ENCODE measurements at places on chromosomes 5 and 9. TPM values are rescaled to one million over a fixed set of nuclear protein-coding genes. Genes with fewer than 3 reads are reported as not detected.

Gene BSPRY
- 0.25 TPM for total RNA-seq

Gene OBP2B
- total RNA-seq = not detected

Gene SLC36A2
- not detected for total RNA-seq

Gene CYSRT1
- total RNA-seq = 0.25 TPM

Gene F2RL1
- total RNA-seq = 2.2 TPM

Gene SAXO1
- total RNA-seq = under 0.01 TPM

Gene RAB3C
- total RNA-seq = 33.9 TPM

Gene PPP3R2
- under 0.01 TPM for total RNA-seq

Gene PTGDS
- total RNA-seq = 103 TPM

Gene STK32A
- total RNA-seq = 2.7 TPM

Gene SPATA31D3
- not detected for total RNA-seq

Gene TCF7
- 0.98 TPM for total RNA-seq

Gene GDA
- 22.6 TPM for total RNA-seq

Gene SLIT3
- total RNA-seq = 3.0 TPM

Gene CDH10
- 53.4 TPM for total RNA-seq

Gene SLC26A2
- total RNA-seq = 14.3 TPM

Gene SCGB3A2
- not detected for total RNA-seq

Gene GPR151
- 0.25 TPM for total RNA-seq

Gene SPINK4
- not detected for total RNA-seq

Gene BTNL3
- total RNA-seq = not detected

Gene ENHO
- 27.8 TPM for total RNA-seq

Gene GCNT4
- total RNA-seq = 0.74 TPM

Gene CARTPT
- total RNA-seq = 0.74 TPM

Gene ZFP37
- 21.9 TPM for total RNA-seq

Gene PLK2
- 621 TPM for total RNA-seq

Gene LCN9
- total RNA-seq = not detected

Gene FIBCD1
- total RNA-seq = 0.74 TPM

Gene TXNDC8
- total RNA-seq = not detected

Gene CDX1
- total RNA-seq = not detected

Gene PLAC8L1
- total RNA-seq = 0.25 TPM

Gene EIF4E1B
- total RNA-seq = not detected

Gene NUTM2G
- total RNA-seq = not detected

Gene TEK
- 6.1 TPM for total RNA-seq

Gene SURF6
- total RNA-seq = 14.8 TPM

Gene SLC46A2
- not detected for total RNA-seq

Gene SNCAIP
- total RNA-seq = 41.1 TPM

Gene ANKRD20A1
- total RNA-seq = 2.0 TPM

Gene PCA3
- total RNA-seq = 0.49 TPM

Gene PDE6A
- total RNA-seq = not detected

Gene EQTN
- 1.2 TPM for total RNA-seq

Gene SLC34A1
- total RNA-seq = not detected

Gene SV2C
- 1.5 TPM for total RNA-seq

Gene PCDHGA7
- total RNA-seq = 8.1 TPM

Gene PTGES
- 2.0 TPM for total RNA-seq

Gene FXN
- total RNA-seq = 1.7 TPM

Gene SLC28A3
- not detected for total RNA-seq

Gene SLC25A2
- not detected for total RNA-seq

Gene NTRK2
- total RNA-seq = 151 TPM

Gene PFN3
- total RNA-seq = 0.74 TPM

Gene ZNF608
- 80.9 TPM for total RNA-seq

Gene LCN2
- total RNA-seq = 0.25 TPM

Gene ZBED3
- 3.2 TPM for total RNA-seq

Gene C5orf52
- not detected for total RNA-seq

Gene HIGD2A
- 18.4 TPM for total RNA-seq
